CD4-positive, alpha-beta T cell treated with Interleukin-6 at 100 ng/mL for 8 hours (primary cell): ENCODE measurements at places on chromosomes 4 and X.

DNA sequence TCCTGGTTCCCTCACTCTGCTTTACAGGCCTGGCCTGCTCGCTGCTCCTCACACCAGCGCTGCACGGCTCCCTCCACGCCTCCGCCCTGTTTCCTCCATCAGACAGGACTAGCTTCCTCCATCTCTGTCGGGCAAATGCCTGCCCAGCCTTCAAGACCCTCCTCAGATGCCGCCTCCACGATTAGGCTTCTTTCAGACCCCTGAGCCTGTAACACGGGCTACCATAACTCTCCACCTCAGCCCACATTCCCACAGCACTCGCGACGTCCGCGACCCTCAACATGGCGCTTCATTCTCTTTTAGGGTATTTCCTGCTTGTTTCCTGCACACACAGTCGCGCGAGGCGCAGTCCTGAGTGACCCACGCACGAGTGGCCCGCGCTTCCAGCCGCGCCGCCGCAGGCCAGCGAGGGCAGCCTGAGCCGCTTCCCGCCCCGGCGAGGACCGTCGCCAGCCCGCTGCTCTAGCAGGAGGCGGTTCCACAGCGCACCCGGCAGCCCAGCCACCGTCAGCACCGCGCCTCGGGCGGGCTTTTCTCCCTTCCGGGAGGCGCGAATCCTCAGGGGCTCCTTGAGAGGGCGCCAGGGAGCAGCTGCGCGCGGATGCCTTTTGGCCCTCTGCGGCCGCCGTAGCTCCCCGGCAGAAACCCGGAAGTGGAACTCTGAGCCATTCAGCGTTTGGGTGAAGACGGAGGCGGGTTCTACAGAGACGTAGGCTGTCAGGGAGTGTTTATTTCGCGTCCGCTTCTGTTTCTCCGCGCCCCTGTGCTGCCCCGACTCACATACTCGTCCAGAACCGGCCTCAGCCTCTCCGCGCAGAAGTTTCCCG, at the start of gene FRG1:
FRG1 (plus strand) TSS at position 695 of the 827 bp plus-strand sequence. CDS start 138 bp downstream, outside the sequence.
- DNase-seq = peak; percentile 94

- DNase-seq = no peak
These were observed 116.1 kb downstream of the REELD1 start for GRCh38 chr4:146330392-146330791.

DNA sequence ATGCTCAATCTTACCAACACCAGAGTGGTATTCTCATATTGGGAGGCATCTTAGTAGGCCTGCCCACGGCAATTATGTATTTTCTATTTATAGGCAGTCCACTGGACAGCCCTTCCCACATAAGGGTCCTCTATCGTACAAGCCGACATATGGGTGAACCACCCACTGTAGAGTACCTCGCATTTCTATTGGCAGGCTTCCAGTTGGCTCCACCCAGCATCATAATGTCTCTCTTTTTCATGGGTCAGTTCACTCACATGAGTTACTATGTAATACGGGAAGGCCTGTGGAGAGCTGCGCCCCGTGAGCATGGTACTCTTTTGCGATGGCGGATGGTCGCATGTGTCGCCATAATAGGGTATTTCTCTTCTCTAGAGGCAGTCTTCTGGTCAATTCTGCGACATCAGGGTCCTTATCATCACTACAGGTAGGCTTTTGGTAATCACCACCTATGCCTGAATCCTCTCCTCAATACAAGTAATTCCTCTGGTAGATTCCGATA, 29.4 kb upstream of the FOXR2 start:
- DNase-seq = no peak

GRCh38 chr4:52711834-52712250, 39.4 kb downstream of the ERVMER34-1 start:
- no peak for DNase-seq

DNA sequence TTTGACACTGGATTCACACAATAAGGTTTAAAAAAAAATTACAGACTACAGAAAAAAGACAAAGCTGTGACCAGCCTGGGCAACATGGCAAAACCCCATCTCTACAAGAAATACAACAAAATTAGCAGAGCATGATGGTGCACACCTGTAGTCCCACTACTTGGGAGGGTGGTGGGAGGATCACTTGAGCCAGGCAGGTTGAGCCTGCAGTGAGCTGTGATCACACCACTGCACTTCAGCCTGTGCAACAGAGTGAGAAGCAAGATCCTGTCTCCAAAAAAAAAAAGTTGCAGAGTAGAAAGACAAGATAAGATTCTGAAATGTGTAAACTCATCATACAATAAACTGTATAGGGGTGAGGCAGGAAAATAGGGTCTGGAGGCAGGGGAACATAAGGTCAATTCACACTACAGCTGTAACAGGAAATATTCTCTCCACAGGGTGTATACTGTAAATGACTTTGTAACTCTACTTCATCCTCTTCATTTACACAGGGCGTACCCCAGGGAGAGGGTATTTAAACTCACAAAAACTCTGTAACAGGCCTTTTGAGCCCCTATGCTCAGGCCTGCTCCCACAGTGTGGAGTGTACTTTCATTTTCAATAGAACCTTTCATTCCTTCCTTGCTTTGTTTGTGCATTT, 112.6 kb upstream of the MAPK10 start:
- no peak for DNase-seq

- DNase-seq = no peak
These were observed 212.7 kb downstream of the SLIT2 start for GRCh38 chr4:20464381-20464780.

GRCh38 chrX:129403974-129404669, 119.2 kb downstream of the SMARCA1 start:
- no peak for DNase-seq

GRCh38 chr4:108636246-108636645, 14.2 kb upstream of the OSTC start:
- no peak for DNase-seq

DNA sequence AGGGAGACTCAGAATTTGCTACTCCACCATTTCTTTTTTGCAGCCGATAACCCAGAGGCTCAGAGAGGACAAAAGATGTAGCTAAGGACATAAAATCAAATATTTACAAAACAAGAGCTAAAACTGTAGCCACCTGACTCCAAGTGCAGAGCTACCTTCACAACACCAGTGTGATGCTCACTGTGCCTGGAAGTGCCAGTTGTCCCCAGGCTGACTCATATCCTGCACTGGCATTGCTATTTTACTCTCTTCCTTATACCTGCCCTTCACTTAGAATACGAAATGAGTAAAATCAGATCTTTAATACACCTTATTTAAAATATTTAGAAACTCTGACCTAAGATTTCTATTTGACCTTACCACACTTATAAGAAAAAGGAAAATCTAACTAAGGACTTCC, 39.5 kb downstream of the SLC7A11 start:
- no peak for DNase-seq

DNA sequence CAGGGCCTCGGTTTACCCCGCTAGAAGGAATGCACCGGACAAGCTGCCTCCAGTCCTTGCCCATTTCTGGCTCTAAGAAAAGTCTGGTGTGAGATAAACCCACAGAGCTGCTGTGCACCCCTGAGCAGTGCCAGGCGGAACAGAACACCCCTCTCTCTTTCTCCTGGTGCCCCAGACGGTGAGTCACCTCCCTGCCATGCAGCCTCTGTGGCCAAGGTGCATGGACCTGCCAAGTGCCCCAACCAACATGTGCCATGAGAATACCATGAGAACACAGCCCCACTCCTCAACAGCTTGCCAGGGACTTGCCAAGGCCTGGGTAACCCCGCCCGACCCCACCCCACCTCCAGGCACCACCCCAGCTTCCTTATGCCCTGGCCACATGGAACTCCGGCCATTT, 47.7 kb upstream of the MAN2B2 start:
- DNase-seq = no peak

DNA sequence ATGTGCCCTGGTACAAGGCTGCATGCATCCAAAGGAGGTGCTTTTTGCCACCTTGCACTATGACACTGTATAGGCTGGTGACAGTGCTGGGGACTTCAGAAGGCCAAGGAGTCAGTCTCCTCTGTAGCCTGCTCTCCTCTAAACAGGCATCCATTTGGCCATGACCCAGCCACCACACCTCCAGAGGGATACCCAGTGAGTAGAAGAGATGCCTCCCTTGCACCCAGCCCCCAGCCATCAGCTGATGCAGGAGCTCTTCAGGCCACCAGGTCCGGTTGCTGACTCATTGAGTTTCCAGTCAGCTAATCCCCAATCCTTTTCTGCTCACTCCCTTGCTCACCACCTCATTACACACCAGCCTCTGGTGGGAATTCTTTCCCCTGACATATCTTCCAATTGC, 99.8 kb downstream of the PJA1 start:
- DNase-seq = no peak

DNA sequence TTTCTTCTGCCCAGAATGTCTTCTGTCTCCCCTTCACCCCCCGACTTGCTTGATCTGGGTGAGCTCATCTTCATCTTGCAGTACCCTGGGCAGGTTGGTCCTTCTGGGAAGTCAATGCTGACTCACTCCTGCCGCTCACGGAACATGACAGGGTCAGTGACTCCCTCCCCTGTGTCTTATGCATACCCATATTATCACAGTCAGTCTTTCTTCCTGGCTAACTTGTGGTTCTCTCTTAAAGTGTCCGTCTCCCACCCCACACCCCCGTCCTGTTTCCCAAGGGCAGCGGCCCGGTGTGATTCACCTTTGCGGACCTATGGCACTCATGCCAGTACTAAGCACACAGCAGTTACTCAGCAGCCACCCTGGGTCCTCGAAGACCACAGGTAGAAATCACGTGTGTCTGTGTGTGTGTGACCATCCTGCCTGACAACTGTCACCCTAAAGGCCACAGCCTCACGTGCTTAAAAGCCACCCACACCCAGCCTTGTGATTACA, 17.7 kb downstream of the IQSEC2 start:
- DNase-seq = no peak

DNA sequence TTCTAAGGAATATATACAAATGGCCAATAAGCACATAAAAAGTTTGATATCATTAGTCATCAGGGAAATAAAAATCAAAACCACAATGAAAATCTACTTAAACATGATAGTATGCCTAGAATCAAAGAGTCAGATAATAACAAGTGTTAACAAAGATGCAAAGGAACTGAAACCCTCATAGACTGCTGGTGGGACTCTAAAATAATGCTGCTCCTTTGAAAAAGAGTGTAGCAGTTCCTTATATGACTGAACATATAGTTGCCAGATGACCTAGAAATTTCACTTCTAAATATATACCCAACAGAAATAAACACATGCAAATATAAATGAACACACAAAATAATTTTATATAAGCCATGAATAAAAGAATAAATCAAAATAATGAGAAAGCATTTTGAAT, 205.1 kb upstream of the CTSO start:
- no peak for DNase-seq

DNA sequence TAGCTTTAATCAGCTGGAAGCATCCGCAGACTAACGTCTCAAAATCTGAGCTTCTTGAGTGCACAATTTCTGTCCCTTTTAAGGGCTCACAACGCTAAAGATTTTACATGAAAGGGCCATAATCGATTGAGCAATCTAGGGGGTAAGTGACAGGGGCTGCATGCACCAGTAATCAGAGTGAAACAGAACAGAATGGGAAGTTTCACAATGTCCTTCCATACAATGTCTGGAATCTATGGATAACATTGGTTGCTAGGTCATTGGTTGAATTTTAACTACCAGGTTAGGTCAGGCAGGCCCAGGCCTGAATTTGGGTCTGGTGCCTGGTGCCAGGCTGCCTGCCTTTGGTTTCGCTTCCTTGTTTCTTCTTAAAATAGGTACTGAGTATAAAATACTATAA, 42.0 kb upstream of the MTMR8 start:
- DNase-seq = no peak

DNA sequence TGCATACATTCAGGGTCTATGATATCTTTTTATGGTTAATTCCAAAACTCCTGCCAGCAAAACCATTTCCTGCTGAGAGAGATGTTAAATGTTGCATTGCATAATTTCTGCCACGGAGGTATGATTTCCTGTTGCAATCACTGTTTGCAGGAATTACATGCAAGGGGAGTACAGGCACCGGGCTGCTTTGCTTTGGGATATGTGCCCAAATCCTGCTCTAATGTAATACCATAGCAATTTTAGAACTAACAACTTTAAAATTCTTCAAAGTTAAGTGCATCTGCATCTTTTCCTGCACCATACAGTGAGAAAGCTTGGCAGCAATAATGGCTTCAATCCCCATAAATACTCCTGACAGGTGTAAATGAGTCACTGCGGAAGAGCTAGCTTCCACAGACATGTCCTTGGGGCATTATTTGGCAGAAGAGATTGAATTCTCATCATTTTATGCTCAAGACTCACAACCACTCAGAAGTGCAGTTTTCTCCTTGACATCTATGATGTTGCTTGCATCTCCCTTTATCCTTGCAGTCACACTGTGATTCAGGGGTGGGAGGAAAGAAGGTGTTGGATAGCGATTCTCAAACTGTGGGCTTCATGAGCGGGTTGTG, 29.6 kb downstream of the TRIM2 start:
- no peak for DNase-seq

DNA sequence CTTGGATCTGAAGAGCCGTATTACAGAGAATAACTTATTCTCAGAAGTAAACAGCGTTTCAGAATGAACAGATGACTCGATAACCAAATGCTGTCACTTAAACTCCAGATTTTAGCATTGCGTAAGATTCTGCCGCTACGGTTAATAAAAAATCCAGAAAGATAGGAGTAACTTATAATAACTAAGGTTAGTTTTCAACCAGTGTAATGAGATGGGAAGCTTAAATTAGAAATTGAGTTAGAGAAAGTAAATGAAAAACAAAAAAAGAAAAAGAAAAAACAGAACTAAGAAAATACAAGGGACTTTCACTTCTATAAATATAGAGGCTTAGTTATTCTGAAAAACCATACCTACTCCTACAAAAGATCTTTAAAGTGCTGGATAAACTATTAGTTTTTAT, 13.1 kb upstream of the PARM1 start:
- DNase-seq = no peak

DNA sequence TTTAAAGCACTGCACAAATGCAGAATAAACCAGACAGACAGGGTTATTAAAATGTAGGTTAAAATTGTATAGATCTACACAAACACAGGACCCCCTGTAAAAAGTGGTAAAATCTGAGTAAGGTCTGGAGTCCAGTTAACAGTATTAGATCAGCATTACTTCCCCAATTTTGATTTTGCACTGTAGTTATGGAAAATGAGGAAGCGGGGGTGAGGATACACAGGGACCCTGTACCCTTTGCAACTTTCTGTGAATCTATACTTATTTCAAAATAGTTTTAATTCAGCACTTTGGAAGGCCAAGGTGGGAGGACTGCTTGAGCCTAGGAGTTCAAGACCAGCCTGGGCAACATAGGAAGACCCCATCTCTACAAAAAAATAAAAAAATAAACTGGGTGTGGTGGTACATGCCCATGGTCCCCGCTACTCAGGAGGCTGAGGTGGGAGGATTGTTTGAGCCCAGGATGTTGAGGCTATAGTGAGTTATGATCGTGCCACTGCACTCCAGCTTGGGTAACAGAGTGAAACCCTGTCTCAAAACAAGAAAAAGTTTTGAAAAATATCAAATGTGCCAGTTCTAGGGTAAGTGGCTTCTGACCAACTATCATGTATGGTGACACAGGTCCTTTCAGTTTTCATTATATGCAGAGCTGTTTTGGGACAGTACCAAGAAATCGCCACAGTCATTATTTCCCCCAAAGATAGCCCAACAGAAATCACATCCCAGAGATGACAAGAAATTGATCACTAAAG, 17.7 kb downstream of the SEL1L3 start:
- no peak for DNase-seq

- no peak for DNase-seq
These were observed 14.8 kb upstream of the TRIM60 start for GRCh38 chr4:165016971-165017370.
